Activated CD8-positive, alpha-beta memory T cell treated with anti-CD3 and anti-CD28 coated beads for 1 hour (primary cell): ENCODE measurements at places on chromosomes 3 and 15.

- no peak for DNase-seq
Observed at GRCh38 chr3:71395470-71395869, 188.1 kb downstream of the FOXP1 start.

DNA sequence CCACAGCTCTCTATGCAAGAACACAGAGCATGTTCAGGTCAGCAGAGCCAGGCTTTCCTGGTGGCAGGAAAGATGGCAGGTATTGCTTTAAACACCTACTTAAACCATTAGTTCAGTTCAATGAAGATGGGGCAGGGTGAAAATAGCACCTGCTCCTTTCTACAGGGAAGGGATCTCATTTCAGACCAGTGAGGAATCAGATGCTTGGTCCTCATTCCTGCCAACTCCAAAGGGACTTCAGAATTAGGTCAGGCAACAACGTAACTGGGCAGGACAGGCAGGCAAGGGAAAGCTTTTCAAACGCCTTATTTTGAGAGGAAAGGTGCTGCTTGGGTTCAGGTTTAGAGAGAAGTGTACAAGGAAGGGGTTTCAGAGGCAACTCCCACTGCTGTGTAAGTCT lies 12.6 kb upstream of the RPS17 start:
- no peak for DNase-seq

GRCh38 chr3:50177346-50177745 lies 14.1 kb upstream of the GNAT1 start:
- DNase-seq, result no peak

DNA sequence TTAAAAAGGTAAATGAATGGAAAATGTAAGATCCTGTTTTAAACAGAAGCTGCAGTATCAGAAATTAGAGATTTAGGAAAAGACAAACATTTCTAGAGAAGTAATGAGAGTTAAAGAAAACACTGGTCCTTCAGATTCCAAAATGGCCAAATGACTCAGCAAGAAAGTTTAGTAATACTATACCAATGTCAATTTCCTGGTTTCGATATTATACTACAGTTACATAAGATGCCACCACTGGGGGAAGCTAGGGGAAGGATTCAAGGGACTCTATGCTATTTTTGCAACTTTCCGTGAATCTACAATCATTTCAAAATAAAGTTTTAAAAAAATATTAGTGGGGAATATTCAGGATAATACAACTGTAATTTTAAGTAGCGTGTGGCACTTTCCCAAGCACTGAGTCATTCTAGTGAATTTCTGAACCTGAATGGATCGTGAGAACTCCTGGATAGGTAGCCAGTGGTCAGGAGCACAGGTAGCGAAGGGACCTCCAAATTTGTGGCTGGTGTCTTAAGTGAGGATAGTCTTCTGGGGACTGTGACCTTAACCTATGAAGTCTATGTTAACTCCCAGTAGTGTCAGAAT lies 37.6 kb downstream of the TMCC1 start:
- DNase-seq, result no peak

DNA sequence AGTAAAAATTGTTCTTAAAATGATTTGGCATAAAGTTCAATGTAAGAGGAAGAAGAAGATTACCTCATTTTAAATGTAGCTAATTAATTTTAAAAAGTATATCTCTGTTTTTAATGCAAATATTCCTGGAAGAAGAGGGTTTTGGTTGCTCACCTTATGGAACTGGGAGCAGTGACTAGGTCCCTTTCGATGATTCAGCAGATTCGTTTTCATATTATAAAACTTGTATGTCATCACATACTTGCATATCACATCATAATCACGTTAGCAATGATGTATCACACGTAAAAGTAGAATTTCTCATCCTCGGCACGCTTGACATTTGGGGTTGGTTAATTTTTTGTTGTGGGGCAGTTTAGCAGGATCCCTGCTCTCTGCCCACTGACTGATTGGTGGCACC lies 47.6 kb downstream of the GPR160 start:
- no peak for DNase-seq

DNA sequence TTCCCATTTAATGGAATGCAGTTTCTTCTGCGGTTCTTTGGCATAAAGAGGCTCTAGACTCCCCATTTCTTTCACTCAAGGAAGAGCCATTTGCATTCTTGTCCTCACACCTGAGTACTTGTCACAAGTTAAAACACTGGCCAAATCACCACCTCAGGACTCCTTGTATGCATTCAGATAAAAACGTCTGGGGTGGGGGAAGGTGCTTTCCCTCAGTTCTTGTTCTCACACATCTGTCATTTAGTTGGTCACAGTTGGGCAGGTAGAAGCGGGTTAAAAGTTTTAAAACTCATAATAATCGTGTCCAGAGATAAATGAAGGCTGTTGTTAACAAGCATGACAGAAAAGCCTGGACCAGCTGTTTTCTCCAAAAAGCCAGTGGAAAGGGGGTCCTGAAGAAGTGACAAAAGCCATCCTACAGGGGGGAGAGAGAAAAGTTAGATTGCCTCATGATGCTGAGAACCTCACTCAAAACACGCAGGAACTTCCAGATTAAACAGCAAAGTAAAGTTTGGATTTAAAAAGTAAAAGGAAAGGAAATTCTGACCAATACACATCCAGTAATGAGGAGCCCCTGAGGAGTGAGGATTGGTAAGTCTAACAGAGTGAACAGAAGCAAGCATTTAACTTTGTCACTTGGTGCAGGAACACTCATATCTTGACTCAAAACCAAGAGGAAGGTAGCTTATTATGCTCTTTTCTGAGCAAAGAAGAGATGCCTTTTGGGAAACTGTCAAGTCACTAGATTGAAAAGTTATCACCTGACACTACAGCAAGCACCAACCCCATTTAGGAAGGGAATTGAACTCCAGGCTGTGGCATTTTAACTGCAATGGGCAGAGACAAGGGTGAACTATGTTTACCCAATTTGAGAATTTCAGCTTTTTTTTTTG lies 2.8 kb downstream of the BCL2L10 start:
- DNase-seq, result no peak

GRCh38 chr3:47628426-47628825 lies 49.8 kb upstream of the CSPG5 start:
- DNase-seq, result no peak

GRCh38 chr3:72483554-72484104 lies 364.6 kb downstream of the SHQ1 start:
- DNase-seq, result no peak

DNA sequence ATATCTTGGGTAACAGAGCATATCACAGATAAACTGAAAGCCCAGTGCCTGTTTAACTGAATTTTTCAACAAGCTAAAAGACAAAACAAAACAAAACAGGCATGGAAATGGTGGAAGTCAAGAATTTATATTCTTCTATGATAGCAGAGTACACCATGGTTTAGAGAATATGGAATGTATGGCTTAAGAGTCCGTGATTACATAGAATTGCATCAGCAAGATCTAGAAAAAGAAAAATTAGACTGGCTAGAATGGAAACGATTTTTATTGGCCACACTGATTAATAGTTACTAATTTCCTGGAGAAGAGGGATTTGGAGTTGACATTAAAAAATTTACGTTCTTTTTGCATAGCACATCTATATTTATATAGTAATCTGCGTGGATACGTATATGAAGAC lies 435.2 kb upstream of the DPPA4 start:
- DNase-seq, result no peak

- DNase-seq, result peak; percentile 41
Observed at GRCh38 chr3:184543843-184544512, 17.6 kb upstream of the EPHB3 start.

- no peak for DNase-seq
Observed at GRCh38 chr15:62528505-62528904, 363.4 kb upstream of the C2CD4B start.

DNA sequence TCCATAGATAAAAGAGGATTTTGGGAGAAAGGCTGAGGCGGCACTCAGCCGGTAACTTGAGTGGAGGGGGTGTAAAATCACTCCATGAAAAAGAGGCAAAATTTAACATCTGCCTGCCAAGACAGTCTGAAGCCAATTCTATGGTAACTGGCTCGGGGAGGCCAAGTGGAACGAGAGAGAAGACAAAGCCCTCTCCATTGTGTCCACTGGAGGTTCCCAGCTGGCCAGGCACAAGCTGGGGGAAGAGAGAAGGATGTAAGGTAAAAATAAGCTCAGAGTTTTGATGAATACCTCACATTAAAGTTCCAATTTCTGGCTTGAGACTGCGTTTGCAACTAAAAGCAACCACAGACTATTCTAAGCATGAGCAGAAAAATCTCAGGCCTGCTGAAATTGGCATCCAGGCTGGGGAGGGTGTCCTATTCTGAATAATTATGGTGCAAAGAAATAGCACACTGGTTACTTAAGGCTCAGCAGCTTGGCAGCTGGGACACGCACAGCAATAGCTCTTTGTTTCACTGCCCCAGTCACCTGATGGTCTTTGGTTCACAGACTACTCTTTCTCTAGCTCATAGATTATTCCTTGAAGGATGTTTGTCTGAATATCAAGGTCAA lies 48.8 kb downstream of the CHRD start:
- DNase-seq, result no peak

DNA sequence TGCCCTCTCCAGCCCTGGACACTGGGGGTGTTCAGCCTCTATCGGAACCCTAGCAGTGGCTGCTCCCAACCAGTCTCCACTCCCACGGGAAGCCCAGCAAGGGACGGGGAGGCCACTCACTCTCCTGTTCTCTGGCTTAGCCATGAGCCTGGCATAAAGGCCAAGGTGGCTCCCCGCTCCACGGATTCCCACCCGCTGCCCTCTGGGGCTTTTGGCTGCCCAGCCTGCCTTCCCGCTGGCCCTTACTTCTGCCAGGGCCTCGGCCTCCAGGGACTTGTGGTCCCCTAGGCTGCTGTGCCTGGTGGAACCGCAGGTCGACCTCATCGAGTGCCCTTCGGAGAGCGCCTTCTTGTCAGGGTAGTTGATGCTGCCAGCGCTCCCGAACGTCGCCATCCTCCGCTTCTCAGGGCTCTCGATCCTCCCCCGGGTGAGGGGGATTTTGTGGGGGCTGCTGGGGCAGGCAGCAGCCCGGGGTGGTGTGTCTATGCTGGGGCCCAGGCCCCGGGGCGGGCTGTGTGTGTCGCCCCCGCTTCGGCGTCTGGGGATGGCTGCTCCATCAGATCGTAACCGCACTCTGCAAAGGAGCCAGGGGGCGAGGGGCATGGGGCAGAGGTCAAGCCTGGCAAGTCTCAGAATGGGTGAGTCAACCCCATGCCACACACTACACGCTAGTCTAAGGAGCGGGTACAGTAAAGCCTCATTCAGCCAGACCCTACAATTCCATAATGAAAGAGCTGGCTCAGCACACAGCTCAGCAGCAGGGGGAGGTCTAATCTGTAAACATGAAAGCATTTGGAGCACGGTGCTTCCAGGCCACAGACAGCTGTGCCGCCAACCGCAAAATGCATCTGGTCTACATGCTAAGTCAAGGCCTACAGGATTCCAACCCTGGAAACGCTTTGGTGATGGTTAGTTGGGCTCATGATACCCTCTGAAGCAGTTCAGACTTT lies 27.3 kb upstream of the RAD18 start:
- DNase-seq, result no peak

DNA sequence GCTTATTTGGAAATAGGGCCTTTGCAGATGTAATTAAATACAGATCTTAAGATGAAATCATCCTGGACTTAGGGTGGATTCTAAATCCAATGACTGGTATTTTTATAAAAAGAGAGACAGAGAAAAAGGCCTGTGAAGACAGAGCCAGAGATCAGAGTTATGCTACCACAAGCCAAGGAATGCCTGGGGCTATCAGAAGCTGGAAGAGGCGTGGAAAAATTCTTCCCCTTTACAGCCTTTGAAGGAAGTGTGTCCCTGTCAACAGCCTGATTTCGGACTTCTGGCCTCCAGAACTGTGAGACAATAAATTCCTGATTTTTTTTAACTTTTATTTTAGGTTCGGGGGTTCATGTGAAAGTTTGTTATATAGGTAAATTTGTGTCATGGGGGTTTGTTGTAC lies 154.1 kb upstream of the CADPS start:
- DNase-seq, result no peak

- DNase-seq, result no peak
Observed at GRCh38 chr15:44716983-44717602, 5.8 kb downstream of the B2M start.

DNA sequence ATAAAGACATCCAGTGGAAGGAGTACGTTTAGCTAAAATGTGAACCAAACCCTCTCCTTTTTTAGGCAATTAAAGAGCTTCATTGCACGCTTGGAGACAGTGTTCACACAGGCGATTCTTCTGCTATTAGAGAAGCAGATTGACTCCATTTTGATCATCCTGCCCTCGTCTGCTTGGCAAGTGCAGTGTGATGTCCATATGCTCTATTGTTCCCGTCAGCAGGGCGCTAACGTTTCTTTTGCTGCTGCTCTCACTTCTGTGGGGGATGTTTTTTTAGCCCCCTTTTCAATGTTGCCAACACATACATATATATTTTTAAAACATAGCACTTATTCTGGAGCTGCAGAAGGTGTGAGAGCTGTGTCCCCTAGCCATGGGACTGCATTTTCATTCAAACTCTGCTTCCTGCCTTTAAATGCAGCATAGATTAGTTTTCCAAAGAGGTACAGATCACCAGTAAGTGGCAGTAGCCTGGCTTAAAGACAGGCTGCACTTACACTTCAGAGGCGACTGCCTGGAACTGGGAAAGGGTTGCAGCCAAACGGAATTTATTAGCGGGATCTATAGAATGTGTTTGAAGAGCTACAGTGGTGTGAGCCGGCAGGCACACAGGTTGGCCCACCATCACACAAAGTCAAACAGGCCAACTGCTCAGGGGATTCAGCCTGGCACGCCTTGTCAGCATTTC lies 292.6 kb upstream of the DPH6 start:
- DNase-seq, result no peak

GRCh38 chr3:11770477-11771391 lies 76.0 kb downstream of the TAMM41 start:
- DNase-seq, result peak; percentile 47

- no peak for DNase-seq
Observed at GRCh38 chr3:38047896-38048295, 8.9 kb downstream of the DLEC1 start.
